ENCODE measurements at places on chromosomes 5 and 9.

DNA sequence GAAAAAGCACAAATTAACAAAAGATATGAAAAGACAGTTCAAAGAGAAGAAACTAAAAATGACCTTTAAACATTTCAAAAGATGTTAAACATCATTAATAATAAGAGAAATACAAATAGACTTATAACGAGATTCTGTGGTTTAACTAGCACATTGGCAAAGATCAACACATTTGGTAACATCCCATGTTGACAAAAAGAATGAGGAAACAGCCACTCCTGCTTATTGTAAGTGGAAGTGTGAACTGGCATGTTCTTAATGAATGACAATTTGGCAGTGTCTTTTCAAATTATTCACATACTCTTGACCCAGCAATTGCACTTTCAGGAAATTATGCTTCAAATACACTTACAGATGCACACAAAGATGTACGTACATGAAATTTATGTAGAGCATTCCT lies 176.3 kb downstream of the TLE1 start:
- no peak for DNase-seq

DNA sequence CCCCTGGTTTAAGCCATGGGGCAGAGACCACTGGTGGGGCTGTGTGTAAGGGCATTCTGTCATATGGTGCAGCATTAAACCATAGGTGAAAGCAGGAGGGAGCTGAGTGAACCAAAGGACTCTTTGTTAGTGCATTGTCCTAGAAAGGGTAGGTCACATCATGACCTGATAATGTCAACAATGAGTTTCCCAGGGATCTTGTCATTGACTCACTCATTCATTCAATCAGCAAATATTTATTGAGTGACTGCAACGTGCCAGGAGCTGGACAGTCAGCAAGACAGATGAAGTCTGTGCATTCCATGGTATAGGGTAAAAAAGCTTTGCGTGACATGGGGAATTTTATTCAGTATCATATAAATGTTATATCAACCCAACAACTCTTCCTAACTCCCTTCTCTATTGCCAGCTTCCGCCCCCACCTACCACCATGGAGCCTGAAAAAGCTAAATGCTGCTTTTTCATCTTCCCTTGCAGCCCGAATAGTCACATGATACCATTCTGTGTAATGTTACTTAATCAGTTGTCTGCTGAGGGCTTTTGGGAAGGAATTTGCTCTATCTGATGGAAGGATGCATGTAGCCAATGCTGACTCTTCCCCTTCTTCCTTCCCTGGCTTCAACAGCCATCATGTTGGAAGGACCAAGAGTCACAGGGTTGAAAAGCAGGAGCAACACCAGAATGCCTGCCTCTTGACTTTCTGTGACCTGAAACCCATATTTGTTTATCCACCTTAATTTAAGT lies 11.5 kb upstream of the OTULINL start:
- no peak for DNase-seq

DNA sequence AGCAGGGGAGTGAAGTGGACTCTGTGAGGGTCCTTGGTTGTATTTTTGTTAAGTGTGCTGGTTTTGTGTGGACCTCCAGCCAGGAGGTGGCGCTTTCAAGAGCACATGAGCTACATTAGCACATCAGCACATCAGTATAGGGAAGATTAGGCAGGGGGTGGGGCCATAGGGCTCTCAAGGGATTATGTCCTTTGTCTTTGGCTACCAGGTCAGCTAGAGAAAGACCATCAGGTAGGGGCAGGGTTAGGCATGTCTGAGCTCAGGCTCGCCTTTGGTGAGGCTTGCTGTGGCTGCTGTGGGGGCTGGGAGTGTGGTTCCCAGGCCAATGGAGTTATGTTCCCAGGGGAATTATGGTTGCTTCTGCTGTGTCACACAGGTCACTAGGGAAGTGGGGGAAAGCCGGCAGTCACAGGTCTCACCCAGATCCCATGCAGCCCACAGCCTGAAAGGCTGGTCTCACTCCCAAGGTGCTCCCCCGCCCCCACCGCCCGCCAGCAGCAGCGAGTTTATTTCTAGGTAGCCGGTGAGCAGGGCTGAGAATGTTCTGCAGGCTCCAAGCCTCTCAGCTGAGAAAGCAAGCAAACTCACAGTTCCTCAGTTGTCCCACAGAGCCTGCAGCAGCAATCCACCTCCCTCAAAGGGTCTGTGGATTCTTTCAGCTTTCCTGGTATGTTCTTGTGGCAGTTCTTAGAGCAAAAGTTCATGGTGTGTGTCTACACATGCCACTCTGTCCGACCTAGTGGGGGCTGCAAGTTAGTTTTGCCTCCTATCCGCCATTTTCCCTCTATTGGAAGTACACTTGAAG lies 13.7 kb downstream of the OR1J1 start:
- DNase-seq: no peak

- no peak for DNase-seq
These were observed 18.5 kb upstream of the RCL1 start for GRCh38 chr9:4774209-4774608.

DNA sequence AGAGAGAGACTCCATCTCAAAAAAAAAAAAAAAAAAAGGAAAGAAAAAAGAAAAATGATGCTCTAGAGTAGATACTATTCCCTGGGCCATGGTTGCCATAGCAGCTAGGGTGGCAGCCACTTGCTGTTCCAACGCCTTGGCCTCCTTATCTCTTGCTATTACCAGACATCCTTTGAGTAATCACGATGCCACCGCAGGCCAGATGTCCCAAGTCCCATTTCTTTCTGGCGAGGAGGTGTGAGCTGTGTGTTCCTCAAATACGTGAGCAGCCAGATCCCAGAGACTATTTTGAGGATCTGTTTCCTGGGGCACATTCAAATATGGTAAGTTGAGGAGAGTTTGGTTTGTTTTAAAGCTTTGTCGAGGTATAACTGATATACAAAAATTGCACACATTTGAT lies 23.4 kb upstream of the GFPT2 start:
- DNase-seq: no peak

Data from stimulated activated CD4-positive, alpha-beta T cell treated with anti-CD3 and anti-CD28 coated beads, Interleukin-4, amount 100 ng/mL, for 4 hours (primary cell).